ENCODE measurements at places on chromosomes 13 and 19.

DNA sequence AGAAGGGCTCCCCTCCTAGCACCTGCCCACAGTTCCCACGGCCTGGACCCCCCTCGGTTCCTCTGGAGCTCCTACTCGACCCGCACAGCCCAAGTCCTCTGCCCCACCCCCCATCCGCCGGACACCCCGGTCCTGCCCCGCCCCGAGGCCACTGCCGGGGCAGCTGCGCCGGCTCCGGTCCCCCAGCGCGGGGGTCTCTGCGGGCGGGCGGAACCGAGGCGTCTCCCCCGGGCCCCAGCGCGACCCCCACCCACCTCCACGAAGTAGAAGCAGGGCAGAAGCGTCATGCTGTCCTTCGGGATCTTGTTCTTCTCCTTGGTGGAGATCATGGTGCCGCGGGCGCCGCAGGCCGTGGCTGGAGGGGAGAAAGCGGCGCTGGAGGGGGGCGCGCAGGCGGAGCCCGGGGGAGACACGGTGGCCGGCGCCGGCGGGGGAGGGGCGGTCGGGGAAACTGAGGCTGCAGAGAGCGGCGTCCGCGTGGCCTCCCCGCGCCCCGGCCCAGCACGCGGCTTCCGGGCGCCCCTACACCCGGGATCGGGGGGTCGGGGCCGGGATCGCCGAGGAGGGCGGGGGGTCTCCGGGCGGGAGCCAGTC is 427 bp downstream of the PLPPR3 start:
- no peak for DNase-seq

- DNase-seq: no peak
Observed at GRCh38 chr13:21075379-21076249, 14.2 kb upstream of the LATS2 start.

- DNase-seq: no peak
Observed at GRCh38 chr19:11064831-11065303, 24.4 kb upstream of the LDLR start.

DNA sequence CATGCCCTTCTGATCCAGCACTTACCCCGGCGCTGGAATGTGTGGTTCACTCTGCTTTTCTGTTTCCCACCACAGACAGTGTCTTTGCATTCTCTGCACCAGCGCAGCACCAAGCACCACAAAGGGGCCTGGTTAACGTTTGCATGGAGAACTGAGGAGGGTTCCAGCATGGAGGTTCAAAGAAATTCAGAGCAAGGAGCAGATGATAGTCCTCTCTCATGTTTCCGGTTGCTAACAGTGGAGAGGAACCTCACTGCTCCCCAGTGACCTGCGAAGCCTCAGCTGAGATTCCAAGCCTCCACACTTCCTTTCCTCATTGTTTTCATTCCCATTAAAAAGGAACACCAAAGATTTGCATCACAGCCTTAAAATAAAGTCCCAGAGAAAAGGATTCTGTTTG is 99.7 kb downstream of the STARD13 start:
- no peak for DNase-seq

DNA sequence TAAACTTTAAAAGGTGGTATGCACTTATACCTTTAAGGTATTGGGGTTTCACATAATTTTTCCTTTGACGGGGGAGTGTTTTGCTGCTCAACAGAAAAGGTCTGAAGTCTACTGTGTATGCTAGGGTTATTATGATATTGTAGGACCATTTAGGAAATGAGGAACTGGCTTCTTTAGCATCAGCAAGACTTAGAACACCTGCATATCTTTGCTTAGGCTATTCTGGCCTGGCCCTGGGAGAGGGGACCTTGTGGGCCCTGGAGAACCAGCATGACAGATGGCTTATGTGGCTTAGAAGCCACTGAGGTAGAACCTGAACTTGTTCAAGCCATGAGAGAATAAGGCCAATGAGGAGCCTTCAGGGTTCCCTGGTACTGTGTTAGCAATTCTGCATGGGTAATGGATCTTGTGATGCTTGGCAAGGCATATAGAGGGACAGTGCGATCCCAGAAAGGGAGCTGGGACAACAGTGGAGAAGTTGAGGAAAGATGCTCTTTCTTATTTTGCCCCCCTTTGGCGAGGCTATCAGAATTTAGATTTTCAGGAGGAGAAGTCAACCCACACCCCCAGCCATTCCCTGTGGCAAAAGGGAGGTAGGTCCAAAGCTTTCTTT is 4.3 kb downstream of the RGCC start:
- DNase-seq: no peak

DNA sequence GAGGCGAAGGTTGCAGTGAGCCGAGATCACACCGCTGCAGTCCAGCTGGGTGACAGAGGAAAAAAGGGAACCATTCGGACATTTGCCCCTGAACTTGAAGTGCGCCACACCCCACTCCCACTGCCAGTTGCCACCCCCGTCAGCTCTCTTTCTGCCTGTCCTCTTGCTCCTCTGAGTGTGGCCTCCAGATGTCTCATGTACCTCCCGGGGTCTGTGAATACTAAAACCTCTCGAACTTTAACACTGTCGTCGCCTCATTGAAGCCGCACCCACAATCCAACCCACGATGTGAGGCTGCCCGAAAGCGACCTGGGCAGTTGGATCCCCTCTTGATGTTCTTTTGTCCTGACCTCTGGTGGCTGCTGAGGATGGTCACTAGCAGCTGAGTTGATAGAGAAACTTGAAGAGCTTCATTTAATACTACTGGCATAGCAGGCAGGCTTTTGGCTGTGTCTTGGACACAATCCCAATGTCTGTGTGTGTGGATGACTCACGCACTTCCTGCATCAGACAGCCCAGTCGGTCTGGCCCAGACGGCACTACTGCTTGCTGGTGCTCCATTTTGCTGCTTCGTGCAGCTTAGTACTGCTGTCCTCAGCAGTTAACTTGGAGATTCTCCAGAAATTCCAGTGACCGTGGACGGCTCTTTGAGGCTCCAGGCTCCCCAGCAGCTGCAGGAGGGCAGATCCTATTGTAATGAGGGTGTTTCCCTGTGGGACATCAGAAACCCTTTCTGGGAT is 4.2 kb downstream of the FPR3 start:
- no peak for DNase-seq

DNA sequence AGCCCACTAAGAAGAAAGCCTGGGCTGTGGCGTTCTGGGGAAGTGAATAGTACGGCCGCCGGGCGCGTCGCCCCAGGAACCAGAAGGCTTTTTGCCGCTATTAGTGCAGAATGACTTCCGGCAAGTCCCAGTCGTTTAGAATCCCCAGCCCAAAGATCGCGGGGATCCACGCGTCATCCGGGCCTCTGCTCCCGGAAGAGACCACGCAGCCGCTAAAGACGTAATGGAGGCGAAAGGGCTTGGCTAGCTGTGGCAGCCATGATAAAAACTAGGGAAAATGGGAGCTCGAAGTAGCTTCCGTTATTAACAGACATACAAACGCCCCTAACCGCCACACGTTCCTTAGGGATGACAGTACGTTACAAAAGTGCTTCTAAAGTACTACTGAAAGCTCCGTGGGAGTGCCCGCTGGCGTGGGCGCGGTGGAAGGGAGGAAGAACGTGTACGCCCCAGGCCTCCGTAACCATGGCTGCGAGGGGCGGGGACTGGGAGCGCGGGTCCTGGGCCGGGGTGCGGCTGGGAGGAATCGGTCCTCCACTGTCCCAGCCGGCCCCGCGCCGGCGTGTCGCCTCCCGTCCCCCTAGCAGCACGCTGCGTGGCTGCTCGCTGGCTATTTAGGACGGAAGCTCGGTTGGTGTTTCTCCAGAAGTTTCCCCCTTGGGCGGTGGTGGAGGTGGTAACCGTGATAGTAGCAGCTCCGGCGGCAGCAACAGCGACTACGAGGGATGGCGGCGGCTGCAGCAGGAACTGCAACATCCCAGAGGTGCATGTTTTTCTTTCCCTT is at the start of gene SUGT1:
Gene SUGT1, plus strand, starts transcription at position 641 of the 784 bp plus-strand sequence. Its CDS starts 85 bp downstream, at position 726.
- peak; percentile 94 for DNase-seq

GRCh38 chr19:5803752-5804515 is 933 bp upstream of the NRTN start:
- peak; percentile 92 for DNase-seq

- DNase-seq: no peak
Observed at GRCh38 chr19:45768655-45768983, 433 bp downstream of the SIX5 start.

DNA sequence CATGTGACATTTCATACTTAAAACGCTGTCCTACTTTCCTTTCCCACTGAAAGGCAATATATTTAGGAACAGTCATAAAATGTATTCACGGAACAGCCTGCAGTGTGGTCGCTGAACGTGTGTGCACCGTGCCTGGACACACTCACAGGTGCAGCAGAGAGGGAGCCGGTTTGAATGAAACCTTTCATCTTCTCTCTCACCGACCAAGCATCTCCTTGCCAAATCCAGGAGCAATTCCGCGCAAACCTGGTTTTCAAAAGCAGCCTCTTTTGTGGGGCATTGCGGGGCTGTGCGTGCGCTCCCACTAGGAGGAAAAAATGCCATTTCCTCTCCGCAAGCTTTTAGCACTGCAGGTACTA is 1.0 kb downstream of the DCLK1 start:
- DNase-seq: no peak

- peak; percentile 6 for DNase-seq
Observed at GRCh38 chr19:57465680-57466381, 8.9 kb upstream of the VN1R1 start.

- no peak for DNase-seq
Observed at GRCh38 chr13:66329988-66330451, 900.1 kb downstream of the PCDH9 start.

- DNase-seq: no peak
Observed at GRCh38 chr19:14114854-14115253, 2.7 kb downstream of the PRKACA start.

DNA sequence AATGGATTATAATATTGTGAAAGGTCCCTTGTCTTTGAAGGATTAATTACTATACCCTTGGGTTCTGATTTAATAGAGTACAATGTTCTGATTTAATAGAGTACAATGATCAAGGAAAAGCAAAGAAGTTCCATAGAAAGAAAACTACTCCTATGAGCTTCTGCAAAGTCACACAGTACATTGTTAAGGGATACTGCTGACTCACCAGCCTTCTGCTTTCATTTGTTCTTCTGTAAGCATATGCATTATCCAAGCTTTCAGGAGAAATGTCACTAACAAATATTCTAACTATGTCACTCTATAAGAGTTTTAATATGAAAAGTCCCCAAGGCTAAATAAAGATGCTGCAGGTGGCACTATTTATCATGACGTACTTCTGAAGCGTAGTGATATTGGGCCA is 396.7 kb downstream of the RFC3 start:
- DNase-seq: no peak

GRCh38 chr13:98576200-98576945 is 534 bp downstream of the STK24 start:
- no peak for DNase-seq

GRCh38 chr13:37365496-37365895 is 233.1 kb downstream of the POSTN start:
- DNase-seq: no peak

- DNase-seq: no peak
Observed at GRCh38 chr13:42808341-42808940, 27.1 kb downstream of the FAM216B start.

GRCh38 chr19:19491321-19492025 is 23.9 kb downstream of the TSSK6 start:
- no peak for DNase-seq

DNA sequence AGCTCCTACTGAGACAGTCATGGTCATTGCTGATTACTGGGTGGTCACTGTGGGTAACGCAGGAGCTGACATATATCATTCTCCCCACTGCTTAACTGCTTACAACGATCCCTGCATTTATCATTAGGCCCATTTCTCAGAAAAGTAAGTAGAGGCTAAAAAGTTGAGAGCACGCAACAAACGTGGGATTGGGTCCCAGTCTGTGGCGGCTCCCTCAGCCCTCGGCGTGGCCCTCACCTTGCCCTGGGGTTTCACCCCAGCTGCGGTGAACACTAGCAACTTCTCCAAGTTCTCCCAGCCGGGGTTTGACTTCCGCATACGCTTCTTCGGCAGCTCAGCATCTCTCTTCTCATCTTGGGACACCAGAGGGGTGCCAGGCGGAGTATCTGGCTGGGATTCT is 2.5 kb downstream of the PNKP start:
- no peak for DNase-seq

GRCh38 chr13:43077906-43078305 is 54.5 kb downstream of the DNAJC15 start:
- DNase-seq: no peak

DNA sequence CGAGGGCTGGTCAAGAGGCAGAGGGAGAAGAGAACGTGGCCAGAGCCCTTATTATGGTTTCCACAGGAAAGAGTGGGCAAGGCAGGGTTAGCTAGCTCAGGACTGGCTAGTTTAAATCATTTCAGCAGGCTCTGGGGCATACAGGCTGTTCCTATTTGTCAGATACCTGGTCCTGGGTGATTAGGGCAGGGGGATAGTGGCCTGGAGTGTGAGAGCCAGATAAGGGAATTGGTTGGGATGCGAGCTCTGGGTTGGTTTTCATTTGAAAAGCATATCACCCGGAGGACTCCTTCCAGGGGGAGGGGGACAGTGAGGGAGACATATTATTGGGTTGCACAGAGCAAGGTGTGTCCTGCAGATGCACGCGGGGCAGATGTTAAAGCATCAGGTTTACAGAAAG is 75.3 kb upstream of the CLDN10 start:
- DNase-seq: no peak

DNA sequence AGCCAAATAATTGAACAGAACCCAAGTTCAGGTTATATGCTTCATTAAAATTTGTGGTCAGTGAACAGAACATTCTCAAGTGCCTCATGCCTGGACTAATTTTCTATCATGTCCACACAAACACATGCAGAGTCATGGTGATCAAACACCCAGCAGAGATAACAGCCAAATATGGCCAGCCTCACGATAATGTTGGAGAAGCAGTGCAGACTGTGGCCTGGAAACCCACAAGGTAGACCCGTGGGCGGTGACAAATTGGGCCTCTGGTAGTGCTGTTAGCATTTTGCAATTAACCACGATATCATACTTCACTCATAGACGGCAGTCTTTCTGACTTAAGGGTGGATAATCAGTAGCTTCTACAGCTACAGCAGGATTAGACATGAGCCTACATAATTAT is 35.0 kb upstream of the VWA8 start:
- DNase-seq: peak; percentile 25

- no peak for DNase-seq
Observed at GRCh38 chr13:98039964-98040363, 86.5 kb downstream of the IPO5 start.

GRCh38 chr13:41107584-41108014 is 25.0 kb downstream of the KBTBD6 start:
- no peak for DNase-seq

DNA sequence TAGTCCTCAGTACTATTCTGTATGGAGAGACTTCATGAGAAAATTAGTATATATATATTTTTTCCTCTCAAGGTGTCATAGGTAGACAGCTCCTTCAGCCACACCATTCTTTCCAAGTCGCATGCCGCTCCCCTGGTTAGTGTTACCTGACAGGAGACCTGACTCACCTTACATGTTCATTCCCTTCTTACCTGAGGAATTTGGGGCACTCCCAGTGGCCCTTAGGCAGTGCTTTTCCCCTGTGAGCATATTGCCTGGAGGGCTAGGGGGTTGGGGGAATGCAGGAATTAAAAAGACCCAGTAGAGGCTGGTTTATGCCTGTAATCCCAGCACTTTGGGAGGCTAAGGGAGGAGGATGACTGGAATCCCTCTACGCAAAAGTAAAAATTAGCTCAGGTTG is 9.0 kb upstream of the ACTN4 start:
- DNase-seq: no peak
